ENCODE measurements at places on chromosomes 3 and 15. TPM values are rescaled to one million over a fixed set of nuclear protein-coding genes. Genes with fewer than 3 reads are reported as not detected.

Gene CHL1
- 16.4 TPM for total RNA-seq

- DNase-seq: no peak
These were observed 151.0 kb upstream of the WNT5A start for GRCh38 chr3:55637906-55638638.

GRCh38 chr3:124927574-124928045 lies 6.9 kb downstream of the MUC13 start:
- DNase-seq: no peak

GRCh38 chr3:126317029-126317996 lies 39.9 kb downstream of the KLF15 start:
- no peak for DNase-seq

DNA sequence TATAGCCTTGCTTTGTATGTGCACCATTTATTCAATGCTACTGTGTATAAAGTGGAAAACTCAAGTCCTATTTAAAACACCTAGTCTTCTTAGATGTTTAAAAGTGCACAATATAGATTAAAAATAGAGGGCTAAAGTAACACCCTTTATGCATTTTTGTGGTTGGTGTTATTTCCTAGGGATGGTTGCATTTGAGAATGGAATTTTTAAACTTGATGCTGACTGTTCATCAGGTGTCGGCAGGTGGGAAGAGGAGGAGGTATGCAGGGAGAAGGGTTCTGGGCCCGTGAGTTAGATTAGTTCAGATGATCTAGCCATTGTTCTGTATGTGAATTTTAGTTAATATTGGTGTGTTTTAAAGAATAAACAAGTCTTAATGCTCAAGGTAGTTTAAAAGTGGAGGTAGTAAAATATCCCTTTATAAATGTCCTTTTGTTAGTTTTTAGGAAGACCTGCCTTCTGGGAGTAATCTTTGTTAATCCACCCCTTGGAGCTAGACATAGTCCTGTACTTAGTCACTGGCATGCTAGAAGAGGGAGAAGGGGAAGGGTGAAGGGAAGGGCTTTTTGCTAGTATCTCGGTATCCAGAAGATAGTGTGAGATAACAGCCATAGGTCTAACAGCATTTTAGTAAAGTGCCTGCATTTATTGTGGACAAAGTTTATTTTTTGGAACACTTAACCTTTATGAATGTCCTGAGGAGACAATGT lies 8.1 kb upstream of the SRPRB start:
- DNase-seq: no peak

- no peak for DNase-seq
These were observed 76.5 kb upstream of the SNRPA1 start for GRCh38 chr15:101371519-101371918.
